ENCODE measurements at places on chromosomes 3 and 15.

DNA sequence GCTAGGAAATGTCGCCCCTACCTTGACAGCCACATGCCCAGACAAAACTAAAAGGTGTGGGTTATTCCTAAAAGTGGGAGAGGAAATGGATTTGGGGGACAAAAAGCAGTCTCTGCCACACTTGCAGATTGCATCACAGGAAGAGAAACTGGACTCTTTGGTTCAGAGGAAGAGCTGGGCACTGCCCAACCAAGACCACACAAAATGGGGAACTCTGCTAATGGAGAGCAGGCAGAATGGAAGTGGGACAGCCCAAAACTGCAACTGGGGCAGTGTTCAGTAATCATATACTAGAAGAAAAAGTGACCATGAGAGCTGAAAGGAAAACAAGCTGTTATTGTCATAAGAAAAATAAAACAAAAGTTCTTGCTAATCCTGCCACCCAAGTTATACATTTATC, 138.9 kb upstream of the FRMD4B start:
- ATAC-seq = no peak

- peak; percentile 81 for ATAC-seq
Observed at GRCh38 chr15:69357773-69358771, 56.1 kb upstream of the KIF23 start.

DNA sequence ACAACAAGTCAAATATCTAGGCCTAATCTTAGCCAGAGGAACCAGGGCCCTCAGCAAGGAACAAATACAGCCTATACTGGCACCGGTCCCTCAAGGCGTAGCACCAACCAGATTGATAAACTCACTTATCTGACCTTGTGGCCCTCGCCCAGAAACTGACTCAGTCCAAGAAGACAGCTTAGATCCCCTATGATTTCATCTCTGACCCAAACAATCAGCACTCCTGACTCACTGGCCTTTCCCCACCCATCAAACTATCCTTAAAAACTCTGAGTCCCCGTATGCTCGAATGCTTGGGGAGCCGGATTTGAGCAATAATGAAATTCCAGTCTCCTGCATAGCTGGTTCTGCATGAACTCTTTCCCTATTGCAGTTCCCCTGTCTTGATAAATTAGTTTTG, 1.6 kb upstream of the SORD start:
- no peak for ATAC-seq

GRCh38 chr3:132034486-132035464, at the start of gene CPNE4:
Gene CPNE4 (minus strand): TSS chr3:132035014.
- ATAC-seq = peak; percentile 99

DNA sequence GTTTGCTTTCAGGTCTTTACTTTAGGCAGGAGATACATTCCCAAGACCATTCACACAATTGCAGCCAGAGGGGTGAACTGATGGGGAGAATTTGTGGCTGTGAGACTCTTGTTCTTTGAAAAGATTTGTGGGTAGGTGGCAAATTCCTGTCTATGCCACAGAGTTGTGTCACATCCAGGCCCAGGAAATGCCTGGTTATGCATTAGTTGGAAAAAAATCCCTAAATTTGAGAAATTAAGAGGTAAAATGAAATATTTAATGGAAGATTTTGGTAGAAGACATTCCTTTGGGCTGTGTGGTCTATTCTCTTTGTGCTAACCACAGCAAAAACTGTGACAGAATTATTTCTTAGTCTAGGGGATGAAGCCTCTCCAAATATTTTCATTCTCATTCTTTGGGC, 28.8 kb downstream of the SAMMSON start:
- no peak for ATAC-seq

GRCh38 chr3:45551214-45552010, 43.1 kb upstream of the LIMD1 start:
- ATAC-seq = peak; percentile 84

DNA sequence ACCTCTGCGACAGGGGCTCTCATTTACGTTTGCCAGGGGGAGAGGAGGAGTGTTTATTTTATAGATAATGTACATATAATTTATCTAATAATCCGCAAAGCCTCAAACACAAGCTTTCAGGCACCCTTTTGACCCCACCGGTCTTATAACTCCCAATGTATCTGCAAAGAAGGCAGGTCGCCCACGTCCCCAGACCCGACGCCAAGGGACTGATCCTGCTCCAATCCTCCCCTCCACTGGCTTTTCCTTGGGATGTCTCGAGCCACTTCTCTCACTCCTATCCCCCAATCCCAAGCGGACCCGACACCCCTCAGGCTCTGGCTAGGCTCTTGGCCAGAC, 452 bp downstream of the DCP1A start:
- ATAC-seq = no peak

DNA sequence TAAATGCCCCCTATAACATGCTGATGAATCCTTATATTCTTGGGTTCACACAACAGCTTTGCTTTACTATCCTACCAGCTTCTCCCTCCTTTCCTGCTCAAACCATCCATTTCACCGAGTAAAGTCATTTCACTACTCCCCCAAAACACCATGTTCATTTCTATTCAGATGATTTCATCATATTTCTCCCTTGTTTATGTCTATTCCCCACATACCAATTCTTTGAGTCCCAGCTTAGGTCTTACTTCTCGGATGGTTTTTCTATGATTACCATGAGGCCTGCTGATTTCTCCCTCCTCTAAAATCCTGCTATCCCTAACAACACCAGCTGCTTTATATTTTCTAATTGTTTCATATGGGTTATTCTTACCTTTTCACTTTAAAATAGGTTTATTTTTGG, 231.4 kb downstream of the TIGIT start:
- ATAC-seq = no peak

- ATAC-seq = no peak
Observed at GRCh38 chr3:72998466-72998865, 1.9 kb downstream of the PPP4R2 start.

DNA sequence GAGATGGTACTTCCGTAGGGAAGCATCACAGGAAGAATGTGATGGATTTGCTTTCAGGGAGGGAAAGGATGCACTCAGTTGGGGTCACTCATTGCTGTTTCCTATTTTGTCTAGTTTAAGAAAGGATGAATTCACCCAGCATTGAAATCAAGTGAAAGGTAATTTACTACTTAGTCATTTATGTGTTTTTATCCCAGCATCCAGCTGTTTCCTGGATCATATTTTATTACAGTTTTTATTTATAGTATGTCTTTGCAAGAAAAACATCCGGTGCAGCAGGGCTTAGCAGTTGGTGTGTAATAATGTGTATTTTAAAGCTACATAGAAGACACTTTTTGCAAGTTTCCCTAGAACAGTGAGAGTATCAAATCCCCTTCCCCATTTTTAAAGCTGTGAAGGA, 37.4 kb upstream of the GOLGA8B start:
- no peak for ATAC-seq

GRCh38 chr3:122714273-122714672, 33.6 kb downstream of the PARP14 start:
- no peak for ATAC-seq

- ATAC-seq = no peak
Observed at GRCh38 chr15:96551196-96551595, 220.7 kb downstream of the NR2F2 start.

DNA sequence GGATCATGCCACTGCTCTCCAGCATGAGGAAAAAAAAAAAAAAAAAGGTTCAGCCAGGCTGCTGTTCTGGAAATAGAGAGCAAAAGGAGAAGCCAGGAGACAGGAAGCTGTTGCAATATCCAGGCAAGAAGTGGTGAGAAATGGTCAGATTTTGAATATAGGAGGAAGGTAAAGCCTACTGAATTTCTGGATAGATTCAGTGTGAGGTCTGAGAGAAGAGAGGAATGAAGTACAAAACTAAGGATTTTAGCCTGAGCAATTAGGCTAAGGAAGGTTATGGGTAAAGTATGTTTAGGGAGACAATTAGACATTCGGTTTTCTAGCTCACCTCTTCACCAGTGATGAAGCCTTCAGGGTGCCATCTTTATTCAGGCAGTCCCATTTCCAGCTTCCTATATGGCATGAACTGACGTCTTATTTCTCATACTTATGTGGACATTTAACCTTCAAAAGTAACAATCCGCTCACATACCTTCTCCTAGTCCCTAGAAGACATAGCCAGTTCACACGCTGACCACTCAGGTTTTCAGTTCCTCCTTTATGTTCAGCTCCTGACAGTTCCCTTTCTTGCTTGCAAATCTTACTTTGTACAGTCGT, 57.2 kb downstream of the KIF9 start:
- ATAC-seq = no peak

DNA sequence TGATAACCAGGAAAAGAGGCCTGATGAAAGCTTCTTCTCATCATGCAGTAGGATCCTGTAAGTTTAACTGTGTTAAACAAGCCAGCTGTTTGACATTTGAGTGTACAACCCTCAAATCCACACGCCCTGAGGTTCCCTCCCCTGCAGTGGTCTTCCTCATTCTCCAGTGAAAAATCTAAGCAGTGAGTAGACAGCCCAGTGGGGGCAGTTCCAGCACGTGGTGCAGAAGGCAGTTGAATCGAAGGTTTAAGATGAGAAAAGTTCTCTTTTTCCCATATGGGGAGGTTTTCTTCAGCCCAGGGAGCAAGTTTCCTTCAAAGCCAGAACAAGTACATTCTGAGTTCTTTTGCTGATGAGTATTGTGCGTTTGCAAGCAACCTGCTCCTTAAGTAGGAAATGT, 174.5 kb downstream of the NR2F2 start:
- ATAC-seq = no peak
